Glutamatergic neuron (in vitro differentiated cells): ENCODE measurements at places on chromosomes 1 and 21. TPM values are rescaled to one million over a fixed set of nuclear protein-coding genes. Genes with fewer than 3 reads are reported as not detected.
A peak's percentile ranks its signal among the peaks of the same experiment; 100 is the strongest.

GRCh38 chr1:20216574-20216973 is 30.3 kb upstream of the PLA2G2C start:
- peaks cover 19% of the 10 kb centered on the region for H3K4me1 ChIP-seq
- no peak overlapping the region for H3K27ac ChIP-seq
- H3K36me3 ChIP-seq, result no peaks in the 10 kb centered on the region

DFFA gene
- 38.0 TPM for total RNA-seq

- no peaks in the 10 kb centered on the region for H3K4me1 ChIP-seq
- no peaks in the 10 kb centered on the region for H3K27me3 ChIP-seq
- H3K27ac ChIP-seq, result no peak overlapping the region
- no peak for DNase-seq
- H3K4me3 ChIP-seq, result no peak overlapping the region
These were observed 39.9 kb upstream of the BACH1 start for GRCh38 chr21:29258626-29259338.

FAM110D gene
- 0.25 TPM for total RNA-seq

DNA sequence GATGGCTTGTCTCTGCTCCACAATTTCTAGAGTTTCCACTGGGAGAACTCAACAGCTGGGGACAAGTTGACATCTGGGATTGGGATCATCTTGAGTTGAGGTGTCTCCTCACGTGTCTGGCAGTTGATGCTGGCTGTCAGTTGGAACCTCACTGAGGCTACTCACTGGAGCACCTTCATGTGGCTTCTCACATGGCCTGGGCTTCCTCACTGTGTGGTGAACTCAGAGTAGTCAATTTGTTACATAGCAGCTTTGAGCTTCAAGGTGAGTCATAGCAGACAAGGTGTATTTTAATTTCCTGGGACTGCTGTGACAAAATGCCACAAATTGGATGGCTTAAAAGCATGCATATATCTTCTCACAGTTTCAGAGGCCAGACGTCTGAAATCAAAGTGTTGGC is 44.0 kb downstream of the NTNG1 start:
- no peak overlapping the region for H3K27ac ChIP-seq
- peaks cover 2% of the 10 kb centered on the region for H3K36me3 ChIP-seq
- no peaks in the 10 kb centered on the region for H3K27me3 ChIP-seq
- no peaks in the 10 kb centered on the region for H3K4me1 ChIP-seq

DNA sequence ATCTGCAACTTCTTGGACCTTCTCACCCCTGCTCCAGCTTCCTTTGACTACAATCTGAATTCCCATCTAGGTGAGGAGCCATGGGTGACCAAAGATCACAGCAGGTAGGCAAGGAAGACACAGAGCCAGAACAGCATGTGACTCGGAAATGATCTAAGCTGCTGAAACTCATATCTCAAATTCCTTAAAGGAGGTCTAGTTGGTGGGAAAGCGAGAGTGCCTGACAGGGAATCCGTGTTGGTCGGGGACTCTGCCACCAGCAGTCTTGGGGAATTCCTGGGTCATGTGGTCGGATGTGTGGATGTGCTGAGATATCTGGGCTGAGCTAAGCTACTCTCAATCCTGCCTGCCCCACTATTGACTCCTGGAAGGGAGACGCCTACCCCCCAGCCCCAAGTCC is 3.2 kb upstream of the NUAK2 start:
- H3K4me3 ChIP-seq, result no peak overlapping the region
- H3K27me3 ChIP-seq, result peaks cover 10% of the 10 kb centered on the region
- H3K27ac ChIP-seq, result no peak overlapping the region
- H3K4me1 ChIP-seq, result peaks cover 16% of the 10 kb centered on the region

- no peak for DNase-seq
- peaks cover 10% of the 10 kb centered on the region for H3K4me1 ChIP-seq
- H3K27ac ChIP-seq, result no peak overlapping the region
- H3K4me3 ChIP-seq, result no peak overlapping the region
These were observed 40.6 kb upstream of the DIPK1A start for GRCh38 chr1:93001893-93002292.

TNFSF18 gene
- not detected for total RNA-seq

DNA sequence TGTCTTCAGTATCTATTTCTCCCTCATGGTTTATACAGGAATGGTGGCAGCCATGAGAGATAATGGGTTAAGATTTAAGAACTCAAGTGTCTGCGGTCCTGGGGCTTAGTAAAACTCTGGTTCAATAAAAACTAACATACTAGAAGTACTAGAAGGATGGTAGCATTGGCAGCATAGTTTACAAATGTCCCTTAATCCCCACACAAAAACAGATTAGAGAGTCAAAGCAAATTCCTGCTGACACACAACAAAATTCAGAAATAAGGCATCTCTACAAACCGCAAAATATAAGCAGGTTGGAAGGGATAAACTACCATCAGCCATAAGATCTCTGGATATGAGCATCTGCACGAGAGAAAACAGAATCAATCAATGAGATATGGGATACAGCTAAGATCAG is 234.4 kb downstream of the RERE start:
- peaks cover 6% of the 10 kb centered on the region for H3K27me3 ChIP-seq
- peak overlapping the region; percentile 82 for H3K27ac ChIP-seq
- H3K36me3 ChIP-seq, result no peaks in the 10 kb centered on the region

CDC42 gene
- total RNA-seq, result 283 TPM

PGLYRP4 gene
- not detected for total RNA-seq

GRCh38 chr1:85318217-85318616 is 41.8 kb upstream of the BCL10 start:
- no peaks in the 10 kb centered on the region for H3K4me1 ChIP-seq
- H3K27me3 ChIP-seq, result peaks cover 3% of the 10 kb centered on the region
- no peaks in the 10 kb centered on the region for H3K36me3 ChIP-seq
- no peak for DNase-seq
- H3K4me3 ChIP-seq, result no peak overlapping the region
- H3K27ac ChIP-seq, result no peak overlapping the region

KLHDC9 gene
- total RNA-seq, result 10.9 TPM
